ENCODE measurements at places on chromosomes 5 and 9.
A peak's percentile ranks its signal among the peaks of the same experiment; 100 is the strongest.

DNA sequence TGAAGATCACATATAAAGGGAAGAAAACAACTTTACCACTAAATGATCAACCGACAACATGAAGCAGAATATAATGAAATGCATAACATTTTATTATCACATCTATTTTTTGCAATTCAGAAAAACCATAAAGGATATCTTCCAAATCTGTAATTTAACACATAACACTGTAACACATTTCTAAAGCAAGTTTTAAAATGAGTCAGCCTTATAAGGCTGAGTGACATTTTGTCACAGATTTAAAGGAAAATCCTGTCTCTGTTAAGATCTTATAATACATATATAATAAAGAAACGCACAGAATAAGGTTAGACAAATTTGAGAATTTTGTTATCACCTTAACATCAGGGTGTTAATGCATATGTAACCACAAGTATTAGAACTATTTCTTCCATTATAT, 198.4 kb upstream of the RASA1 start:
- no peak overlapping the region for H3K4me3 ChIP-seq
- H3K4me1 ChIP-seq, result peaks cover 9% of the 10 kb centered on the region

DNA sequence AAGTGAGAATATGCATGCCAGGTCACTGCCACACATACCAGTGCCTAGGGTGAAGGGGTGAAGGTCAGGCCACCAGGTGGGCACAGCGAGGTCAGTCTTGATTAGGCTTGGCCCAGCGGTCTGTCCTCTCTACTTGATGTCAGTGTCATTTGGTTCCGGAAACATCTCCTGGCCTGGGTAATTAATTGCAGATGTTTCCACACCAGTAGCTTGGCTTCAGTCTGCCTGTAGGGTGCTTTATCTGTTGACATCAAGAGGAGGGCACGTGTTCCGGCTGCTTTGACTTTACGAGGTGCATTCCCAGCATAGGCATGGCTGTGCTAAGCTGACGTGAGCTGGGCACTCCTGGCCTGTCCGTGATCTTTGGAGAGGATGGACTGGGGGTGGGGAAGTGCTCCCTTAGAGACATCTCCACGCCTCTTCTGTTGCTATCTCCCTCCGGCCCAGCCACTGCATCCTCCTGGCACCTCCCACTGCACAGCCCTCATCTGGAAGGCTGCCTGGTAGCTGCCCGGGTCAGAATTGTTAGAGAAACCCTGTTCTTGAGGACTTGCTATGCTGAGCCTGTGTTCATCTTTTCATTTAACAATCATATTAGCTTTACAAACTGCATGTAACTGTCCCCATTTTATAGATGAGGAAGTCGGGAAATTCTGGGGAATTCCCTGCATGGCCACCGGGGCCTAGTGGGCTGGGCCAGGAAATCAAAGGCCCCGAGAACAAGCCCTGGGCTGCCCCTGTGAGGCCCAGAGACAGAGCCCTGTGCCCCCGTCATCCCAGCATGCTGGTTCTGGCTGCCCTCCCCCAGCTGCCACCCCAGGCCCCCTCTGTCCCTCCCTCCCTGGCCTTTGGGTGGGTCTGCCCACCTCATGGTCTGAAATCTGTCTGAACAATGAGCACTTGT, 29.1 kb downstream of the JADE2 start:
- H3K4me3 ChIP-seq, result no peak overlapping the region
- H3K4me1 ChIP-seq, result peaks cover 38% of the 10 kb centered on the region

DNA sequence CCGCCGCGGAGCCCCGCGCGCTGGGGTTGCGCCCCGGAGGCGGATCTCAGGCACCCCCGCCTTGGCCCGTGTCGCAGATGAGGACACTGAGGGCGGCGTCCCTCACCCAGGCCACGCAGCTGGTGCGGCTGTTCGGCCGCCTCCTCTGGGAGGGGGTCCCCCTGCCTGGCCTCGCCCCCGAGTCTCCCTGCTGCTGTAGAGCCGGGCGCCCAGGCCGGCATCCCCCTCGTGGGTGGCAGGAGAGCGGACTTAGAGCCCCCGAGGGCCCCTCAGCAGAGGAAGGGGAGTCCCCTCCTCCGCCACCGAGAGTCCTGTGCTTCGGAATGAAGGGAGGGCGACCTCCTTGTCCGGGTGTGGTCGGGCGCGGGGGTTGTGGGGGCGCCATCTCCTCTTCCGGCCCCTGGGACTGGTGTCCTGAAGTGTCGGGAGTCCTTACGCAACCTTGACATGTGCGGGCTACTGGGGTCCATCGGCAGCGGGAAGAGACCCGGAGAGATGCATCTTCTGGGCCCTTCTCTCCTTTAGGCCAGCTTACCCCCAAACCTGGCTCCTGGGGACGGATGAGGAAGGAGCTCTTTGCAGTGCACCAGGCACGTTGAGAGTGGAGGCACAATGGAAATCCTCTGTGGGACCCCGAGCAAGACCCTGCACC, 11.7 kb upstream of the EXOSC2 start:
- peaks cover 6% of the 10 kb centered on the region for H3K4me1 ChIP-seq
- H3K27ac ChIP-seq, result no peak overlapping the region
- H3K4me3 ChIP-seq, result peak overlapping the region; percentile 85
- no peaks in the 10 kb centered on the region for H3K36me3 ChIP-seq

DNA sequence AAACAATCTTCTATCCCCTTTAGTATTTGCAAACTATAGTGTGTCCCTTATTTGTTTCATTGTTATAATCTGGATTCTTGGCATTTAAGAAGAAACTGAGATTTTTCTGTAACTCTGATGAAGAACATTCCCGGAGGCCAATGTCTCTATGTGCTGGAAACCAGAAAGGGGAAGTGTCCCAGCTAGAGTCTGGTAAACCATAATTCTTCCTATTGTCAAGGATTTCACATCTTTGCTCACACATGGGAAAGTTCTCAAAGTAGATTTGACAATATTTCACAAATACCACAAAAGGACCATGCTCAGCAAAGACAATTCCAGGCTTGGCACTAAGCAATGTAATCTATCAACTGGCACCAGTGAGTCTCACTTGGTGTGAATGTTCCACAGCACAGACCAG, 146.8 kb downstream of the MUSK start:
- no peaks in the 10 kb centered on the region for H3K36me3 ChIP-seq
- H3K27me3 ChIP-seq, result peaks cover 2% of the 10 kb centered on the region
- DNase-seq, result no peak
- no peak overlapping the region for H3K27ac ChIP-seq
- H3K4me1 ChIP-seq, result no peaks in the 10 kb centered on the region

GRCh38 chr9:122948313-122948712, 7.5 kb downstream of the RABGAP1 start:
- H3K36me3 ChIP-seq, result peaks cover 11% of the 10 kb centered on the region
- DNase-seq, result no peak
- H3K27ac ChIP-seq, result peak overlapping the region; percentile 37
- peaks cover 41% of the 10 kb centered on the region for H3K4me1 ChIP-seq
- H3K4me3 ChIP-seq, result no peak overlapping the region

DNA sequence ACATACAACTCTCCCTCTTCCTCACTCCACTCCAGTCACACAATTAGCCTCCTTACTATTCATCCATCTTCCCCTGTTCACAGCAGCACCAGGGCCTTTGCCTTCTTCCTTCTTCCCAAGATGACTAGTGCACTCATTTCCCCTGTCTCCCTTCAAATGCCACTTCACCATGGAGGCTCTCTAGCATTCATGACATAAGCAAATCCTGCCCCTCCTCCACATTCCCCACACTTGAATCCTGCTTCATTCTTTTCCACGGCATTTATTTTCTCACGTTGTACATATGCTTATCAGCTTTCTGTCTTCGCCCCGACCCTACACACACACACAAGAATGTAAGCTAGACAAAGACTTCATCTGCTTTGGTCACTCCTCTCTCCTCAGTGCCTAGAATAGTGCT, 133.3 kb downstream of the CDK5RAP2 start:
- DNase-seq, result no peak
- peaks cover 3% of the 10 kb centered on the region for H3K4me1 ChIP-seq
- no peaks in the 10 kb centered on the region for H3K27me3 ChIP-seq
- H3K4me3 ChIP-seq, result no peak overlapping the region
- peaks cover 51% of the 10 kb centered on the region for H3K36me3 ChIP-seq

- no peak for DNase-seq
- H3K36me3 ChIP-seq, result no peaks in the 10 kb centered on the region
- no peak overlapping the region for H3K27ac ChIP-seq
Measured at GRCh38 chr5:150236313-150236712, 46.5 kb downstream of the SLC6A7 start.

- no peak overlapping the region for H3K27ac ChIP-seq
- H3K4me3 ChIP-seq, result no peak overlapping the region
- no peak for DNase-seq
- no peaks in the 10 kb centered on the region for H3K36me3 ChIP-seq
Measured at GRCh38 chr9:87677776-87678587, 47.9 kb upstream of the CTSL start.

DNA sequence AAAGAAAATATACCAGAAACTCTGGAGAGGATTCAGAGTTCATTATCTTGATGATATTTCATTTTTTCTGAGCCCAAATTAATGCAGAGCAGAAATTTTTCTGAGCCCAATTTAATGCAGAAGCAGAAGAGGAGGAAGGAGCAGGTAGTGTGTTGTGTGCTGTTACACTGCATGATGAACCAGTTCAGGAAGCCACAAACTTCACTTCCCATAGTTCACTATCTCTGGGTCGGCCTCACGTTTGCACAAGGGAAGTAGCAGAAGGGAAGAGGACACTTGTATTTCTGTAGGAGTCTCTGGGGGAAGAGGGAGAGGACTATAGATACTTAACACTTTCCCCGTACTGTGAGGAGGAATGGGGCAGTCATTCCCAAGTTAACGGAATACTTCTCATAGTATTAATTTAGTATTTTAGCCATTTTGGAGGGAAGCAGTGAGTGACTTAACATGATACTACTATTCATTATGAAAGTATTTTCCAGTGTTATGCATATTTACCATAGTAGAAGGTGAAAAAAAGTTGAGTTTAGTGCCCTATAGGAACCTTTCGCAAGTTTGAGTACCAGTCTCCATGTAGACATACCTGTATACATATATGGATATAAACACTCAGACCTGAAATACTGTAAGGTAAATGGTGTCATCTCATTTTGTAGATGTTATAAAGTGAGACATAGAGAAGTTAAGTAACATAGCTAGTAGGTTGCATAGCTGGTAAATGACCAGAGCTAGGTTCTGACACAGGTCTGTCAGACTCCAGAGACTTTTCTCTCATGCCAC, 30.0 kb downstream of the XPA start:
- H3K36me3 ChIP-seq, result peaks cover 78% of the 10 kb centered on the region
- peak overlapping the region; percentile 7 for H3K27ac ChIP-seq
- DNase-seq, result no peak
- peaks cover 18% of the 10 kb centered on the region for H3K4me1 ChIP-seq
- H3K4me3 ChIP-seq, result no peak overlapping the region

DNA sequence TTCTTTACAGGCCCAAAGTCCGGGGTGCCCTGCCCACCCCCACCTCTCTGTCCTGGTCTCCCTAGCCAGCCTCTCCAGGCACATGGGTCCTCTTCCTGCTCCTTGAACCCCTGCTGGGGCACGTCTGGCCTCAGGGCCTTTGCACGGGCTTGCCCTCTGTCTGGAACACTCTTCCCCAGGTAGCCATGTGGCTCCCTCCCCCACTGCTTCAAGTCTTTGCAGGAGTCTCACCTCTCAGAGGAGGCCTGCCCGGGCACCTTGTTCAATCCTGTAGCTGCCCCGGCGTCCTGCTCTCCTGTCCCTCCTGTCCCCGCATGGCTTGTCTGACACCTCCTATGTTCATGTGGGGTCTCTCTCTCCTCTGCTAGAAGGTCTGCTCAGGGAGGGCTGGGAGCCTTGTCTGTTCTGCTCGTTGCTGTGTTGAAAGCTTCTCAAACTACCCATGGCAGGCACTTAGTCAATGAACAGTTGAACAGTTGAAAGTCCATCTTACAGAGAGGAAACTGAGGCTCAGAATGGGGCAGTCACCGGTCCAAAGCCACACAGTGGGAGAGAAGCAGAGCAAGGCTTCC, 241.4 kb downstream of the PBX3 start:
- no peak overlapping the region for H3K27ac ChIP-seq
- DNase-seq, result no peak
- H3K36me3 ChIP-seq, result no peaks in the 10 kb centered on the region
- H3K27me3 ChIP-seq, result no peaks in the 10 kb centered on the region
- H3K4me1 ChIP-seq, result no peaks in the 10 kb centered on the region

DNA sequence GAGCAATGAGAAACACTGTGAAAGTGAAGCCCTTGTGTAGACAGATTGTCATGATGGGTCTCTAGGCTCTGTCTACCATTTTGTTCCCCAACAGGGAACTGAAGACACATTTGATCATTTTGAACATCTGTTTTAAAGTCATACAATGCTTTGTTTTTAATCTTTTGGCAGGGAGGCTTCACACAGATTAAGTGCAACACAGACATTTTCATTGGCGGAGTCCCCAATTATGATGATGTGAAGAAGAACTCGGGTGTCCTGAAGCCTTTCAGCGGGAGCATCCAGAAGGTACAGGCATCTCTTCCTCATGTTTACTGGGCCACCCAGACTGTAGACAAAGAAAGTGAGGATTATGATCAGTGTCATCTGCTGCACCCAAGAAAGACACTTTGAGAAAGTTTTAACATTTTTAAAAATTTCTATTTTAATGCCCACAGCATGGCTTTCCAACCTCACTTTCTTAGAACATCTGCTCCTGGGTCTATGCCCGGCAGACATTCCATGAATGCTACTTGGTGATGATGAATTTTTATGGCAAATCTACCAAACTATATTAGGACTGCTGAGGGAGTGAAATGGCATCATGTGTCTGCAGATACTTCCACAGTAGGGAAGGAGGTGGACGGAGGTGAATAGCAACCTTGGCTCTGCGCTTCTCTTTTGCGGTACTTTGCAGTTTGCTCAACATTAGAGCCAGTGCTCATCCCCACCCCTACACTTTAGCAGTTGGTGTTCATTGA, 121.3 kb downstream of the LIFR start:
- H3K27me3 ChIP-seq, result peaks cover 35% of the 10 kb centered on the region
- H3K36me3 ChIP-seq, result no peaks in the 10 kb centered on the region
- no peak overlapping the region for H3K4me3 ChIP-seq
- no peak for DNase-seq

DNA sequence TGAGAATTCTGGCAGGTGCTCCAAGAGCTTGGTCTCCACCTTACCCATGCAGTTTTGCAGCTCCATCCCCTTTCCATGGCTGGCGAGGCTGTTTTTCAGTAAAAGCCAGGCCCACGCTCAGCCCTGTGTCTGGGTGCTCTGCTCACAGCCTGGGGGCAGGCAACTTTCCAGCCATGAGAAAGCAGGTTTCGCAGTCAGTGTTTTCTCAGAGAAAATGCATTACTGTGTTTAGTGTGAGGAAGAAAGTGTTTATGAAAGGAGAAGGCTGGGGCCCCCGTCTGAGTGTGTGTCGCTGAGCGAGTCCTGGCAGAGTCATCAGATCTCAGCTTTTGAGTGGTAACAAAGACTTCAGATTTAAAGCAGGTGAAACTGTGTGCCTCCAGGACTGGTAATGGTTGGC, 248.1 kb downstream of the IRX1 start:
- no peak overlapping the region for H3K4me3 ChIP-seq
- no peak overlapping the region for H3K27ac ChIP-seq
- no peaks in the 10 kb centered on the region for H3K4me1 ChIP-seq
- H3K36me3 ChIP-seq, result no peaks in the 10 kb centered on the region
- no peaks in the 10 kb centered on the region for H3K27me3 ChIP-seq

- H3K36me3 ChIP-seq, result no peaks in the 10 kb centered on the region
- no peak overlapping the region for H3K27ac ChIP-seq
- H3K27me3 ChIP-seq, result peaks cover 11% of the 10 kb centered on the region
- DNase-seq, result no peak
- no peak overlapping the region for H3K4me3 ChIP-seq
Measured at GRCh38 chr9:126502417-126503332, 111.1 kb upstream of the LMX1B start.

- DNase-seq, result no peak
- H3K4me3 ChIP-seq, result no peak overlapping the region
- H3K36me3 ChIP-seq, result peaks cover 80% of the 10 kb centered on the region
- no peak overlapping the region for H3K27ac ChIP-seq
- no peaks in the 10 kb centered on the region for H3K27me3 ChIP-seq
- no peaks in the 10 kb centered on the region for H3K4me1 ChIP-seq
Measured at GRCh38 chr5:169686137-169686536, 49.1 kb downstream of the DOCK2 start.
